ENCODE measurements at places on chromosomes 1 and 21.
A peak's percentile ranks its signal among the peaks of the same experiment; 100 is the strongest.

DNA sequence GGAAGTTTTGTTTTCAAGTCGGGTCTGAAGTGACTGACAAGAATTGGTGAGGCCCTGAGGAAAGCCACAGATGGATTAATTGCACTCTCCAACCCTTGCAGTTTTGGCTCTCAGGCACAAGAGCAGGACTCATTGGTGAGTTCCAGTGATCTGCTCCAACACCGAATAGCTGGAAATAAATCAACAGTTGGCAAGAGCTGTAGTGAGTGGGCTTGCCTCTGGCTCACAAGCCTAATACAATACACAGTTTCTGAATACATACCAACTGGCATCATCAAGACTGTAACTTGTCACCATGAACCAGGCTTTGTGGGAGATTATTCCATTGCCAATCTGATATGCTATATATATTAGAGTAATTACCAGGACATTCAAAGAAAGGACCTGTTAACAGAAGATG is 131.6 kb downstream of the GRIK1 start:
- no peak for DNase-seq

DNA sequence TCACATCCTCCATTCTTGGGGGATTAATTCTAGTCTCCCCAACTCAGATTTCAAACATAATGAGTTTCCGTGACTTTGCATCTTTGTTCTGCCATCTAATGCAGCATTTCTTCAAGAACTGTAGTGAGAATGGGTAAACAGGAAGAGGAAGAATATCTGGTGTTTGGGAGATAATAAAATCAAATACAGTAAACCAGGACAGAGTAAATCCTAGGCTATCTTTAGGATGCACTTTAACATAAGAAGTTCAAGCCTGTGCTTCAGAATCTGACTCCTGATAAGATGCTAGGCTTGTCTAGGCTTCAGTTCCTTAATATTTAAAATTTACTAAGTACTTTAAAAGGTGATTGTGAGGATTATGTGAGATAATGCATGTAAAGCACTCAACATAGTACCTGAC is 27.9 kb downstream of the PATJ start:
- DNase-seq, result no peak

DNA sequence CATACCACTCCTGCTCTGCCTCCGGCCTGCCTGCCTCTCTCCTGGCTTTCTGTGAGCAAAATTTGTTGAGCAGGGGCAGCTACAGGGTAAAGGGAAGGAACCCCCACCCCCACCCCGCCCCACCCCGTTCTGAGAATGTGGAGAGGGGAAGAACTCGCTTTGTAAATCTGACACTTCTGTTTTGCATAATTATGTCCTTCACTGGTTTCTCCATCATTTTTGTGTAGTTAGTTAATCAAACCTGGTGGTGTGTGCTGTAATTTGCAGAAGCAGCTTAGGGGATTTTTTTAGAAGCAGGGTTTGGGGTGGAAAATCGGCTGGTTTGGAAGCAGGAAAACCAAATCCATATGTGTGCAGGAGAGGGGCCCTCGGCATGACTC is 58.1 kb upstream of the TMEM51 start:
- no peak for DNase-seq

DNA sequence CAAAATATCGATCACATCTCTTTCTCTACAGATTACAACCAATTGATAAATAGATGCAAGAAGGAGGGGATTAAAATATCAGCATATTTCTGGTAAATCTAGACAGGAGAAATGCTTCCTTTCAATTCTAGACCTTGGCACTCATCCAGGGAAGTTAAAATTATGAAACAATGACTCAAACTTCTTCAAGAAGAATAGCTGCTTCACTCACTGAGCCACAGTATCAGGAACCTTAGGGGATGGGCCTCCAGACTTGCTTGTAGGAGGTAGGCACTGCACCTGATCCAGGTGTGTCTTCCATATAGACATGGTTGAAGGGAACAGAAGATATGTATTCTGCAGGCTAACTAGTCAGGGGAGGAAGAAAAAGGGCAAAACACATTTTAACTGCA is 9.8 kb downstream of the SLAMF7 start:
- DNase-seq, result no peak

DNA sequence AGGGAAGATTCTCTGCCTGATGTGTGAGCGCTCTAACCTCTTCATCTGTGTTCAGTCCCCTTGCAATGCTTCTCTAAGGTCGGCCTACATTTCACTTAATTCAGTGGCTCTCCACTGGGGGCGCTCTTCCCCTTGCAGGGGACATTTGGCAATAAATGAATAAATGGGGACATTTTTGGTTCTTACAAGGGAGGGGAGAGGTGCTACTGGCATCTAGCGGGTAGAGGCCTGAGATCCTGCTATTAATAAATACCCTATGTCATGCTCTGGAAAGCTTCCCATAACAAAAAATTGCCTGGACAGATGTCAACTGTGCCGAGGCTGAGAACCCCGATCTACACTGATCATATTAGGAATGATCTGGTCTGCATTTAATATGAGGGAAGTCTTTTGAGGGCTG is 25.9 kb upstream of the DNAJC11 start:
- peak; percentile 41 for DNase-seq

GRCh38 chr1:48936436-48936835 is 159.7 kb upstream of the BEND5 start:
- DNase-seq, result no peak

GRCh38 chr1:204450461-204451257 is 39.0 kb upstream of the PPP1R15B start:
- DNase-seq, result no peak

GRCh38 chr1:199220031-199220430 is 581.2 kb downstream of the PTPRC start:
- DNase-seq, result no peak

GRCh38 chr21:45990741-45991605 is 9.4 kb downstream of the COL6A1 start:
- peak; percentile 0 for DNase-seq

GRCh38 chr1:103783944-103784377 is 34.3 kb downstream of the AMY1C start:
- no peak for DNase-seq

GRCh38 chr1:221137666-221138065 is 258.4 kb downstream of the HLX start:
- DNase-seq, result no peak

GRCh38 chr1:95117207-95118066 is at the start of gene TLCD4:
Gene TLCD4, plus strand, starts transcription at chr1:95117355. Its CDS starts 26,547 bp downstream, at chr1:95143902.
- DNase-seq, result peak; percentile 11

DNA sequence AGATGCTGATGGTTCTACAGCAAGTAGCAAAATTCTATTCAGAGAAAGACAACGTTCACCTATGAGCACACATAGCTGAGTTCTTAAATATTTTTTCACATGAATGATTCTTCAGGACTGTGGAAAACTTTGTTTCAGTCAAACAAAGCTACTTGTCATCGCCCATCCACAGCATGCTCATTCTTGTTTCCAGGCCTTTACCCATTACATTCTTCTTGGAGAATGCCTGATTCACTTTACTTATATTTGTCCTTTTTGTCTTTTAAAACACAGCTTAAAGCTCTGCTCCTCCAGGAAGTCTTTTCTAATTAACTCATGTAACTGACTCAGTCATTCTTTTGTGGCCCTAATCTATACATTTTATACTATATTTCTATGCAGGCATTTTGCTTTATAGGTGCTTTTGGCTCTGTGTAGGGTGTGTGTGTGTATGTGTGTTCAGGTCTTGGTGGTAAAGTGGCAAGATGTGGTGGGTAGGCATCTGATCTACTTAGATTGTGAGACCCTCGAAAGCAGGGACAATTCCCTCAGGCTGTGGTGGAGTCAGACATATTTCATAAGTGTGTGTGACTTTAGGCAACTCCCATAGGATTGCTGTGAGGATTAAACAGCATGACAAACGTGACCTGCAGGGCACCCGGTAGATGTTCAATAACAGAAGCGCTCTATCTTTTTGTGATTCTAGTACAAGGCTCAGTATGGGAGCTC is 11.8 kb upstream of the MARK1 start:
- DNase-seq, result no peak

DNA sequence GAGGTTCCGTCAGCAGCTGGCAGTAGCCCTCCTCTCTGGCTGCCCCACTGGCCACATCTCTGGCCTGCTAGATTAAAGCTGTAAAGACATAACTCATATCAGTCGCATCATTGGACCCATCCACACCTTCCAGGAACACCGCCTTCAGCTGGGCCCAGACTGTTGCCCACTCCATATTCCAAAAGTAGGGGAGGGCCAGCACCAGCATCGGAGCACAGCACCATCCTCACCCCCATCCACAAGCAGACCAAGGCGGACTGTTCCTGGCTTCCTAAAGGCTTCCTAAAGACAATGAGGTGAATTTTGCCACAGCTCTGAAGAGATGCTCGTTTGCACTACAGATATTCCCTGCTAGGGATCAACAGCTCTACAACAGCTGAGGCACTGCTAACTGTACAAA is 3.5 kb downstream of the SHISA4 start:
- DNase-seq, result no peak

- no peak for DNase-seq
Measured at GRCh38 chr1:73781251-73781650, 416.7 kb downstream of the LRRIQ3 start.

DNA sequence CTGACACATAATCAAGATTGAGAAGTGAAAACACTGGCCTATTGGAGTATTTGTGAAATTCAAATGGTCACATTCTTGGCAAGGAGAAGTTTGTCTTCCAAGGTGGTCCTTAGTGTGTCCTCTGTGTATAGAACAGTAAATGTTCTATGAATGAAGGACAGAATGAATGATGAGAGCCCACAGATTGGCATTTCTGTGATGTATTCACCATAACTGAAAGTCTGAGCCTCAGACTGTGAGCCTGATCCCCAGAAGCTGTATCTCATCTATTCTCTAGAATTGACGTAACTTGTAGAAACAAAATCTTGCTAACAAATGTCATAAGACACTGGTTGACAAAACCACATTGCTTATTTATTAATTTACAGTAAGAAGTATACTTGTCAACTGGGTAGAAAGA is 111.5 kb upstream of the ETV3 start:
- no peak for DNase-seq

GRCh38 chr1:110783292-110783918 is 89.5 kb upstream of the CD53 start:
- DNase-seq, result peak; percentile 46

All from effector CD4-positive, alpha-beta T cell (primary cell).